AG04450 (cell line): ENCODE measurements at places on chromosomes 7 and 10. TPM values are rescaled to one million over a fixed set of nuclear protein-coding genes. Genes with fewer than 3 reads are reported as not detected.

CADPS2 gene
- polyA plus RNA-seq, result 0.35 and 0.41 TPM in 2 replicates

CALML5 gene
- not detected in 2 replicates for polyA plus RNA-seq

IDI2 gene
- polyA plus RNA-seq, result not detected in 2 replicates

CFAP69 gene
- polyA plus RNA-seq, result 2.0 and 2.4 TPM in 2 replicates

NAT16 gene
- polyA plus RNA-seq, result 0.02 and 0.05 TPM in 2 replicates

GIMAP7 gene
- not detected in 2 replicates for polyA plus RNA-seq

CHAT gene
- polyA plus RNA-seq, result not detected in 2 replicates

PALD1 gene
- polyA plus RNA-seq, result 0.17 TPM in 2 replicates

EPHB6 gene
- 0.51 and 0.55 TPM in 2 replicates for polyA plus RNA-seq

TMEM213 gene
- not detected in 2 replicates for polyA plus RNA-seq

PRLHR gene
- polyA plus RNA-seq, result not detected in 2 replicates

CALML3 gene
- not detected in 2 replicates for polyA plus RNA-seq

SFRP4 gene
- polyA plus RNA-seq, result 0.04 TPM in 1 of 2 replicates, not detected in the other

NAPEPLD gene
- 7.4 and 8.9 TPM in 2 replicates for polyA plus RNA-seq

TTYH3 gene
- polyA plus RNA-seq, result 30.8 and 50.7 TPM in 2 replicates

CUZD1 gene
- polyA plus RNA-seq, result 0.96 and 1.5 TPM in 2 replicates

CCDC146 gene
- polyA plus RNA-seq, result 8.8 and 9.0 TPM in 2 replicates

ETV1 gene
- polyA plus RNA-seq, result 14.9 and 16.9 TPM in 2 replicates

HHEX gene
- polyA plus RNA-seq, result 13.6 and 14.0 TPM in 2 replicates

HGF gene
- polyA plus RNA-seq, result 105 and 129 TPM in 2 replicates

ADRA2A gene
- not detected in 2 replicates for polyA plus RNA-seq

OR6B1 gene
- polyA plus RNA-seq, result not detected in 2 replicates

PAPSS2 gene
- 44.0 and 51.4 TPM in 2 replicates for polyA plus RNA-seq

FFAR4 gene
- polyA plus RNA-seq, result not detected in 2 replicates

ZPBP gene
- not detected in 2 replicates for polyA plus RNA-seq

AFAP1L2 gene
- 0.05 and 0.07 TPM in 2 replicates for polyA plus RNA-seq

ZNF273 gene
- polyA plus RNA-seq, result 2.2 and 2.9 TPM in 2 replicates

ACTL6B gene
- not detected in 2 replicates for polyA plus RNA-seq

CFTR gene
- 0.16 and 0.37 TPM in 2 replicates for polyA plus RNA-seq

CYP2C18 gene
- not detected in 2 replicates for polyA plus RNA-seq

SFXN2 gene
- polyA plus RNA-seq, result 6.5 and 7.2 TPM in 2 replicates

HOXA1 gene
- 2.6 and 2.9 TPM in 2 replicates for polyA plus RNA-seq

SPDYE16 gene
- polyA plus RNA-seq, result not detected in 2 replicates

SFTPA1 gene
- polyA plus RNA-seq, result not detected in 2 replicates

GPR15LG gene
- not detected in 2 replicates for polyA plus RNA-seq

SRGN gene
- 137 and 154 TPM in 2 replicates for polyA plus RNA-seq

ACHE gene
- 0.24 and 0.35 TPM in 2 replicates for polyA plus RNA-seq

CDK14 gene
- 24.6 and 28.4 TPM in 2 replicates for polyA plus RNA-seq

CCDC71L gene
- polyA plus RNA-seq, result 15.8 and 16.9 TPM in 2 replicates

ARHGAP22 gene
- 8.2 and 9.6 TPM in 2 replicates for polyA plus RNA-seq

C7orf57 gene
- not detected in 2 replicates for polyA plus RNA-seq

ASIC3 gene
- 0.07 and 0.11 TPM in 2 replicates for polyA plus RNA-seq

ZCWPW1 gene
- polyA plus RNA-seq, result 0.89 and 1.5 TPM in 2 replicates

GBX1 gene
- polyA plus RNA-seq, result not detected in 2 replicates

FAM25A gene
- not detected in 2 replicates for polyA plus RNA-seq

AHCYL2 gene
- 10.6 and 13.3 TPM in 2 replicates for polyA plus RNA-seq

AKR1C4 gene
- not detected in 2 replicates for polyA plus RNA-seq

GTF2IRD1 gene
- 23.5 and 27.3 TPM in 2 replicates for polyA plus RNA-seq

MCM7 gene
- 39.5 and 44.2 TPM in 2 replicates for polyA plus RNA-seq

CYP3A5 gene
- polyA plus RNA-seq, result 0.21 and 0.31 TPM in 2 replicates
